Natural killer cell (primary cell): ENCODE measurements at places on chromosomes 2 and 18. TPM values are rescaled to one million over a fixed set of nuclear protein-coding genes. Genes with fewer than 3 reads are reported as not detected.
A peak's percentile ranks its signal among the peaks of the same experiment; 100 is the strongest.

- no peak overlapping the region for H3K27ac ChIP-seq
- no peaks in the 10 kb centered on the region for H3K27me3 ChIP-seq
- H3K4me1 ChIP-seq = no peaks in the 10 kb centered on the region
- H3K36me3 ChIP-seq = no peaks in the 10 kb centered on the region
- H3K4me3 ChIP-seq = no peak overlapping the region
Measured at GRCh38 chr2:66915237-66915636, 480.3 kb downstream of the MEIS1 start.

DNA sequence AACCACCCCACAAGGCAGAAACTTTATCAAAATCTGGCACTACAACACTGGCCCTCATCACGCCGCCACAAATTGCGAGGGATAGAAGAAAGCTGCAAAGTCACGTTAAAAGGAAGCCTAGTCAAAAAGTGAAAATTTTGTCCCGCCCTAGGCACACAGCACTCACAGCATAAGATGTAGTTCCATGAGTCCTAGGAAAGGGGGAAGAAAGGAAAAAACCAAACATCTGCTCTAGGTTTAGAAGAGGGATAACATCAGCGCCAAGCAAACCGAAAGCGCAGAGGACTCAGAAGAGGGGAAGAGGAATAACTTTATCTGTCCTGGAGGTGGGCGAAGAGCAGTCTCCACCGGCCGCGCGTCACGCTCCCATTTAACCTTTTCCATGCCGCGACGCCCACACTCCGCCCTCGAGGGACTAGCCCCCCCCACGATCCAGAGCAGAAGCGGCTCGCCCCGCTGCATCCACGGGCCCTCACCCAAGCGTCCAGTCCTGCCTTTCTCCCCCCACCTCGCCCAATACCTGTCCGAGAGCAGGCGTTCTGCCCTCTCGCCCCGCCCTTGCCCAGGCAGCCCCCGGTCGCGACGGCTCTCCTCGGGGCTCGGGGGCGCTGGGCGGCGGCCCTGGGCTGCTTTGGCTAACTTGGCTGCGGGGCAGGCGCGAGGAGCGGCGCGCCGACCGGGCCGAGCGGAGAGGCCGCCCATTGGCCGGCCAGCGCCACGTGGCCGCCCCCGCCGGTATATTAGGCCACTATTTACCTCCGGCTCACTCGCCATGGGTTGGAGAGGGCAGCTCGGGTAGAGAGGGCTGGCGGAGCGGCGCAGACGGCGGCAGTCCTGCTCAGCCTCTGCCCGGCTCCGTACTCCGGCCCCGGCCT, at the start of gene HOXD1:
HOXD1 (plus strand) TSS at position 770 of the 875 bp plus-strand sequence. CDS start 134 bp downstream, outside the sequence.
- H3K27me3 ChIP-seq = peaks cover 36% of the 10 kb centered on the region
- no peak within 1 kb of the TSS for H3K27ac ChIP-seq
- peak within 1 kb of the TSS; percentile 17 for H3K4me3 ChIP-seq
- H3K36me3 ChIP-seq = no peaks in the 10 kb centered on the region
- DNase-seq = no peak

DNA sequence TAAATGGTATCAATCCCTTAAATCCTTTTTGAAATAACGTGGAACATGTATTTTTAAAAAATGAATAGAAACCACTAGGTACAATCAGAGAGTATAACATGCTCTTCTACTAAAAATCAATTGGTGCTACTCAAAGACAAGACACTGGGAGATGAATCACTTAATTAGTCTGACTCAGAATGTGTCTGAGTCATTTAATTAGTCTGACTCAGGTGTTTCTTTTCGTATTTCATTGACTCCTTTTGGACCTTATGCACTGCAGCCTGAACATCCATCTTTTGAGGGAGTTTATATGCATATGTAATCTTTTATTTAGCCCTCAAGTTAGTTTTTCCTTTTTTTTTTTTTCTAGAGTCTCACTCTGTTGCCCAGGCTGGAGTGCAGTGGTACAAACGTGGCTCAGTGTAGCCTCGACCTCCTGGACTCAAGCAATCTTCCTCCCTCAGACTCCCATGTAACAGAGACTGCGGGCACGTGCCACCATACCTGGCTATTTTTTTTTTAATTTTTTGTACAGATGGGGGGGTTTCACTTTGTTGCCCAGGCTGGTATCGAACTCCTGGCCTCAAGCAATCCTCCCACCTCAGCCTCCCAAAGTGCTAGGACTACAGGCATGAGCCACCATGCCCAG, 26.5 kb downstream of the PPP4R3B start:
- no peak overlapping the region for H3K27ac ChIP-seq
- H3K4me1 ChIP-seq = peaks cover 4% of the 10 kb centered on the region
- H3K36me3 ChIP-seq = peaks cover 32% of the 10 kb centered on the region
- no peaks in the 10 kb centered on the region for H3K27me3 ChIP-seq
- DNase-seq = no peak

GRCh38 chr2:240983996-240984498, 14.4 kb upstream of the SNED1 start:
- no peaks in the 10 kb centered on the region for H3K4me1 ChIP-seq
- no peaks in the 10 kb centered on the region for H3K36me3 ChIP-seq
- H3K27ac ChIP-seq = no peak overlapping the region
- DNase-seq = no peak
- H3K4me3 ChIP-seq = no peak overlapping the region

Gene DCDC2C
- not detected for total RNA-seq

DNA sequence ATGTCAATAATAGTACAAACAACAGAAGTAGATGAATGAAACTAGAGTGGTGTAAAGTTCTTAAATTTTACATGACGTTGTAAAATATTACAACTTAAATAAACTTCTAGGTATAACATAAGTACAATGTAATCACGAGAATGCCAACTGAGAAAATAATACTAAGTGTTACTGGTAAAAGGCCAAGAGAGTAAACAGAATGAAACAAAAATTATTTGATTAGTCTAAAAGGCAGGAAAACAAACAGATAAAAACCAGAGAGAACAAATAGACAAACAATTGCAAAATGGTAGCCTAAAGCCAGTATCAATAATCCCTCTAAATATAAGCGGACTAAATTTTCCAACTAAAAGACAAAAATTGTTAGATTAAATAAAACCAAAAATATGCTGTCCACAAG, 71.9 kb downstream of the SMAD2 start:
- DNase-seq = no peak
- H3K36me3 ChIP-seq = peaks cover 38% of the 10 kb centered on the region
- no peak overlapping the region for H3K27ac ChIP-seq

Gene ACMSD
- not detected for total RNA-seq

GRCh38 chr2:176118601-176119339, 2.2 kb downstream of the HOXD10 start:
- peaks cover 87% of the 10 kb centered on the region for H3K27me3 ChIP-seq
- H3K4me3 ChIP-seq = no peak overlapping the region
- DNase-seq = no peak
- H3K36me3 ChIP-seq = no peaks in the 10 kb centered on the region

GRCh38 chr18:61464551-61465142, 131.4 kb downstream of the CDH20 start:
- no peak overlapping the region for H3K4me3 ChIP-seq
- H3K4me1 ChIP-seq = no peaks in the 10 kb centered on the region
- no peak for DNase-seq
- H3K27me3 ChIP-seq = no peaks in the 10 kb centered on the region
- H3K27ac ChIP-seq = no peak overlapping the region

- no peaks in the 10 kb centered on the region for H3K27me3 ChIP-seq
- peaks cover 4% of the 10 kb centered on the region for H3K36me3 ChIP-seq
- H3K27ac ChIP-seq = peak overlapping the region; percentile 53
Measured at GRCh38 chr2:191202881-191203397, 42.3 kb upstream of the MYO1B start.

- no peaks in the 10 kb centered on the region for H3K36me3 ChIP-seq
- DNase-seq = no peak
- H3K27me3 ChIP-seq = no peaks in the 10 kb centered on the region
- no peak overlapping the region for H3K4me3 ChIP-seq
- H3K4me1 ChIP-seq = no peaks in the 10 kb centered on the region
- no peak overlapping the region for H3K27ac ChIP-seq
Measured at GRCh38 chr2:3689998-3690748, 13.2 kb upstream of the DCDC2C start.
